ENCODE measurements at places on chromosomes 11 and 22.

DNA sequence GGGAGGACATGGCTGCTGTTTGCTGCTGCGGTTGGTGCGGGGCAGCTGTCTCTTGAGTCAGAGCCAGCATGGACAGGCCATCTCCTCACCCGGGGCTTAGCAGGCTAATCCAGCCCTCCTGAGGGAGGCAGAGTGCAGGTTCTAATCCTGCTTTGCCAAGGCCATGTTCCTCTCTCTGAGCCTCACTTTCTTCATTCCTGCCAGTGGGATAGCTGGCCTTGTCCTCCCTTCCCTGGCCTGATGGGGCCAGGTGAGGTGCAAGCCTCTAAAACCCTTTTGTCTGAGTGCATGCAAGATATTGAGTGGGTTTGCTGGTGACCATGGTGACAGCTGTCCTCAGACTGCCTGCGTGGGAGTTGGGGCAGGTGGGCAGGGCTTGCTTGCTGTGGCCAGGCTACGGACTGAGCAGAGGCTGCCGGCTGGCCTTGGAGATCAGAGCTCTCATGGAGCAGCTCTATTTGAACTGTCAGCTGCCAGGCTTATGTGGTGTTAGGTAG is 3.6 kb downstream of the USP35 start:
- DNase-seq, result peak; percentile 41

GRCh38 chr11:93813974-93814373 is 29.9 kb downstream of the MED17 start:
- no peak for DNase-seq

DNA sequence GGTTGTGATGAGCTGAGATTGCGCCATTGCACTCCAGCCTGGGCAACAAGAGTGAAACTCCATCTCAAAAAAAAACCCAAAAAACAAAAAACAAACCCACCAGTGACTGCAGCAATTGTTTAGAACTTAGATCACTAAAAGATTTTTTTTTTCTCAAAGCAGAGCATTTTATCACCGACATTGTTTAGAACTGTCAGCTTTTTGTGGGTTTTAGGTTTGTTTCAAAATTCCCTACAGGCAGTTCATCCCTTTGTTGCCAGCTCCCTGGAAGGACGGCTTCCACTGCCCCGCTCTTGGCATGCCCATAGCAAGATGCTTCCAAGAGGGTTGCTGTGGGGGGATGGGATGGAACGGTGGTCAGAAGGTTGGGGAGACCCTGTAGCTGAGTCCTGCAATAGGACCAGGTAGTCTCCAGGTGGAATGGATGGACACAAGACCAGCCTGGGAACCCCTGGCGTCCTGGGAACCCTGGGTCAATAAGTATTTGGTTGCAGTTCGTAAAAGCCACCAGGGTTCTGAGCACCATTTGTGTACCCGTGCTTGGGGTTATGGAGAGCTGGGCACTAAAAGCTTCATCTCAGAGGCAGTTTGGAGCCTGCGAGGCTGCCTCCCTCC is 46.7 kb downstream of the TSPAN18 start:
- no peak for DNase-seq

GRCh38 chr22:25485626-25486545 is 78.6 kb upstream of the GRK3 start:
- DNase-seq, result no peak

DNA sequence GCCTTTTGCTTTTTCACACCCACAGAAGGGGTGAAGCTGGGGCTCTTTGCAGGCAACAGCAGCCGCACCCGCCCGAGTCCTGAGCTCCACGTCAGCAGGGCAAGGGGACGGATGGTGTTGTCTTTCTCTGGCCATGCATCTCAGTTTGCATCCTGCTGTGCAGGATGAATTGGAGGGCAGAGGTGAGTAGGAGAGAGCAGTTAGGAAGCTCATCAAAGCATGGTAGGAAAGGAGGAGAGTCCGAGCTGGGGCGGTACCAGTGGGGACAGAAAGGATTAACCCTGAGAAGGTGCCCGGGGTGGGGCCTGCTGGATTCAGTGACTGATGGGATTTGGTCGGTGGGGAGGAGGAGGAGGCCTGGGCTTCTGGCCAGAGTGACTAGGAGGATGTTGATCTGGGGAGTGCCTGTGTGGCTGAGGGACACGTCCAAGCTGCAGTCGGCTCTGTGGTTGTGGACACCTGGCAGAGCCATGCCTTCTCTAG is 14.6 kb downstream of the FAM83F start:
- DNase-seq, result peak; percentile 57

GRCh38 chr11:15127341-15127740 is 12.6 kb downstream of the INSC start:
- DNase-seq, result no peak

- no peak for DNase-seq
These were observed 53.8 kb downstream of the DENND5A start for GRCh38 chr11:9211322-9211721.

DNA sequence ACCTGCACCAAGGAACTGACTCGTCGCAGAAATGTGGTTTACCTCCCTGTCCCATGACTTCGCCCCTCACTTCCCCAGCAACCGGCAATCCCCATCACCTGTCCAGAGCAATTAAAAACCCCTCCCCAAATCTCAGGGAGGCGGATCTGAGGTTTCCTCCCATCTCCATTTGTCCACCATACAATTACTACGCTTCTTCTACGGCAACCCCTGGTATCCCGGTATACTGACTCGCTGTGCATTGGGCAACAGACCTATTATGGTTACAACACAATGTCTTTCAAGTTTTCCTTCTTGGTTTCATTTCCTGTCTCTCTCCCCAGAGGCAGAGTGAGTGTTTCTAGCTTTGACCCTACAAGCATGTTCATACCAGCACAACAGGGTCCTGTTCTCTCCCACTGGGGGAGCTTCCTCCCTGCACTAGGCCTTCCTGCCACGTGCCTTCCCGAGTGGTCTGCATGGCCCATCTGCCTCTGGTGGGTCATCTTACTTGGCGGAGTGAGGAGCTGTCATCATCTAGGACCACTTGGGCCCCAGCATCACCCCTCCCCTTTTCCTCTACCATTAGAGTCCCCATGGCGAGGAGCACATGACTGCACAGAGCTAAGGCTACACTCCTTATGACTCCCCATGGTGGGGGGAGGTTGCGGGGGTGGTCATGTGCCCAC is 30.3 kb upstream of the NAP1L4 start:
- DNase-seq, result no peak

DNA sequence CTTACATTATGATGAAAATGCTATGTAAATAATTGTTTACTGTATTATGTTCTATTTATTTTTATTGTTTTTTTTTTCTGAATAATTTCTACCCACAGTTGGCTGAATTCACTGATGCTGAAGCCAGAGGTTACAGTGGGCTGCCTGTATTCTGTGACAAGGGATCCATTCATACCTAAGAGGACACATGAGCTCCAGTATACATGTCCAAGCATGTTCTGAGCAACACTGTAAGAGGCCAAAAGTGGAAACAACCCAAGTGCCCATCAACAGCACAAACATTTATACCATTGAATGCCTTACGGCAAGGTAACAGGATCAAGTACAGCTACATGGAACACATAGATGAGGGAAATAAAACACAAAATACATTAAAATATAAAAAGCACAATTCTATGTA is 1.4 kb upstream of the SRSF8 start:
- no peak for DNase-seq

- DNase-seq, result no peak
These were observed 50.0 kb downstream of the IGLL1 start for GRCh38 chr22:23530106-23530505.

GRCh38 chr11:69603111-69603836 is 37.7 kb upstream of the CCND1 start:
- DNase-seq, result no peak

DNA sequence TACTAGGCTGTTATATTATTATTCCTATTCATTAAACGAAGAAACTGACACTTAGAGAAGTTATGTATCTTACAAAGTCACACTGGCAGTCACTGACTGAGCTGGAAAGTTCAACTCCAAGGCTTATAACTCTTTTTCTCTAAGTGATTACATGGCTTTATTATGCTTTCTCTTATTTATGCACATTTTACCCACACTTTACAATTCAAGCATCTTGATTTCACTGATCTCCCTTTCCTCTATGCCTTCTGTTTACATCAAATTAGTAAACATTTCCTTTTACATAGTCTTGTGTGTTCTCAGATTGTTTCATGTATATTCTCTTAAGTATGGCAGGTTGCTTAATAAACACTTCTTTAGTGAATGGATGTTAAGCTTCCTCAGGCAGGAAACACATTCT is 66.0 kb downstream of the CLPB start:
- no peak for DNase-seq

DNA sequence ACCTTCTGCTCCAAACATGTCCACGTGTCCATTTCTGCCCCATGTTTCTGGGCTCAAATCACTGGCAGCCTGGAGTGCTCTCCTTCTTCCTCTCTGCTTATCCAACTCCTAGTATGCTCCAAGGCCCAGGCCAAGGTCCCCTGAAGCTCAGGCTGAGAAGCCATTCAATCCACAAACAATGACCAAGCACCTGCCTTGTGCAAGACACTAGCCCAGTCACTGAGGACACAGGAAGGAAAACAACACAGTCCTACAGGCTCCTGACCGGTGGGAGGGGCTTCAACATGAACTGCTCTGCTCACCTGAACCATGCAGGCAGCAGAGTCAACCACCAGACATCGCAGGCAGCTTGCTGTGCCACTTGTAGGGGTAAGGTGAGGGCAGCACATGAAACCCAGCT is 93.6 kb downstream of the RPL27A start:
- DNase-seq, result no peak

DNA sequence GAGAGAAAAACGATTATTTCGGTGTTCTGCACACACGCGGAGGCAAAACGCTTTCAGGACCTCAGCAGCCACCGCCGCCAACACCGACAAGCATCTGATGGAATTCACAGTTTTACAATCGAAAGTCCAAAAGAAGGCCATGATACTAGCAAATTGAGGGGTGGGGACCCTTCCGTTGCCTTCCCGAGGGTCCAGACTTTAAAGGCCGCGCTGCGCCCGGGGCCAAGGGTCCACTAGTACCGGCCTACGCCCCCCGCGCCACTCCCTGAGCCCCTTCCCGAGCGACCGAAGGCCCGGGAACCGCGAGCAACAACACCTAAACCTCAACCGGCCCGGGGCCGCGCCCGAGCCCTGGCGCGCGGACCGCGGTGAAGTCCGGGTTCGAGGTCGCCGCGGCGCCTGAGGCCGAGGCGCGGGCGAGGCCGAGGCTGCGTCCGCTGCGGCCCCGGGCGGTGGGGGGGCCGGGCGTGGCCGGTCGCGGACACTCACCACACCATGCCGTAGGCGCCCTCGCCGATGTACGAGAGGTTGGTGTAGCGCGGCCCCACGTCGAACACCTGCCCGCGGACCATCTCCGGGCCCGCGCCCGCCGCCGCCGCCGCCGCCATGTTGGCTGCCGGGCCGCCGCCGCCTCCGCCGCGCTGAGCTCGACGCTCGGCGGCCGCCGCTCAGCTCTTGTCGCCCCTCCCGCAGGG is 465 bp downstream of the MAPK1 start:
- DNase-seq, result peak; percentile 72

DNA sequence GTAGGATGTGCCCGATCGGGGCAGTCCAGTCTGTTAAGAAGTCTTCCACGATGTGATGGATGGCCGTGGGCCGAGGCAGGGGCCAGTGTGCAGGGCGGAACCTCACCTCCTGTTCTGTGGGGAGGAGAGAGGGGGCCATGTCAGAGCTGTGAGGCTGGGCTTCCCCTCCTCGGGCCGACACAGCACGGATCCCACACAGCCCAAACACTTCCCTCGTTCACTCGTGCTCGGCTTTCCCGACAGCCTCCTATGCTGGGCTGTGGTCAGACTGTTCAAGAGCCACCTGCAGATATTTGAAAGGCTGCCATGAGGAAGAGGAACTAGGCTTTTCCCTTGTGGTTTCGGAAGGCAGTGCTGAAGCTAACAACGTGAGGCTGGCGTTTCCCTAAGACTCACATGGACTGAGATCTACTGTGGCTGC is 12.3 kb upstream of the TXN2 start:
- peak; percentile 73 for DNase-seq

DNA sequence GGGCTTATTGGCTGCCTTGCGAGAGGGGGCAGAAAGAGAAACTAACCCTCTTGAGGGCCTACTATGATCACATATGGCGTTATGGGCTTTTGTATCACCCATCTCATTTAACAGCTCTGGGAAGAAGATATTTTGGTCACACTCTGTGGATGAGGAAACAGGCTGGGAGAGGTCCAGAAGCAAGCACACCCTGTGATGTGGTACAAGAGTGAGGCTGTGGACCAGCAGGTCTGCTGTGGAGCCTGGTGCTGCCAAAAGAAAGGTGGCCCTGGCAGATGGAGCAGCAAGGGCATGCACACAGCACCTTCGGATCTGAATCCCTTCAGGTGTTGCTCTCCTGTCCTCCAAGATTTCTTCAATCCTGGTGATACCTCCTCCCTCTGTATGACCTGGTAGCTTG is 64.1 kb downstream of the KCNC1 start:
- no peak for DNase-seq

GRCh38 chr11:118634431-118635236 is 27.2 kb downstream of the PHLDB1 start:
- DNase-seq, result peak; percentile 84

GRCh38 chr11:18013790-18014507 is 1.1 kb upstream of the SERGEF start:
- no peak for DNase-seq

- DNase-seq, result no peak
These were observed 21.7 kb downstream of the KIRREL3 start for GRCh38 chr11:126978911-126979310.

DNA sequence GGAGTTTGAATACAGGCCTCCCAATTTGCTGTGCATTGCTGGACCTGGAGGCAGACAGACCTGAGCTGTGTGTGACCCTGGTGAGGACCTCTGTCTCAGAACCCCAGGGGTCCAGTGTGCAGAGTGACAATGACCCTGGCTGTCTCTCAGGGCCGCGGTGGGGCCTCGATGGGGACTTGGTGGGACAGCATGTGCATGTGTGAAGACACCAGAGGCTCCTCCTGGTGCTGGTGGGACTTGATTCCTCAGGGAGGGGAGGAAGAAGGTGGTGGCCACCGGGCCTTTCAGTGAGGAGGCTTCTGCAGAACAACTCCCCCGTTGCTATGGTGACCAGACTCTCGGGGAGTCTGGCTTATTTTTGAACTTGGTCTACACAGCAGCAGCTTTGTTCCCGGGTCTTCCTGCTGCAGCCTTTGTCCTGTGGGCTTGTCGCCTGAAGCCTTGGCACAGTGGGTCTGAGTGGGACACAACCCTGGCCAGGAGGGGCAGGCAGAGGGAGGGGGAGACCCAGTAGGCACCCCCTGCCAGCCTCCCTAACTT is 35.3 kb downstream of the MCM5 start:
- no peak for DNase-seq

- no peak for DNase-seq
These were observed 12.6 kb downstream of the ARHGAP8 start for GRCh38 chr22:44764974-44765373.
